ENCODE measurements at places on chromosomes 1 and 21.

DNA sequence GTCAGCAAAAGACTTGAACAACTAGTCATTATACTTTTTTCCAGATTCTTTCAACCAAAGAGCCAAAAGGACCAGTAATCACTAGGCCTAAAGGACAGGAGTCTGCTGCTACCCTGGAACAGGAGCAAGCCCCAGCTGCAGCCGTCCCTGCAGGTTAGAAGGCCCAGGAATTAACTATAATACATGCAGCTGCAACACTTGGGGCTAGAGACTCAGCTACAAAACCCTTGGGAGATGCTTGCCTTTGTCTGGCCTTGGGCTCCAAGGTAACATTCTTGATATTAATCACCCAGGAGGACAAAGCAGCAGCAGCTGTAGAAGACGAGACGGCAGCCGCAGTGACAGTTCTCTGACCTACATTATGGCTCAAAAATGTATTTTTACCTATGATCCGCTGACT, 841.2 kb upstream of the ADGRL4 start:
- DNase-seq: no peak

DNA sequence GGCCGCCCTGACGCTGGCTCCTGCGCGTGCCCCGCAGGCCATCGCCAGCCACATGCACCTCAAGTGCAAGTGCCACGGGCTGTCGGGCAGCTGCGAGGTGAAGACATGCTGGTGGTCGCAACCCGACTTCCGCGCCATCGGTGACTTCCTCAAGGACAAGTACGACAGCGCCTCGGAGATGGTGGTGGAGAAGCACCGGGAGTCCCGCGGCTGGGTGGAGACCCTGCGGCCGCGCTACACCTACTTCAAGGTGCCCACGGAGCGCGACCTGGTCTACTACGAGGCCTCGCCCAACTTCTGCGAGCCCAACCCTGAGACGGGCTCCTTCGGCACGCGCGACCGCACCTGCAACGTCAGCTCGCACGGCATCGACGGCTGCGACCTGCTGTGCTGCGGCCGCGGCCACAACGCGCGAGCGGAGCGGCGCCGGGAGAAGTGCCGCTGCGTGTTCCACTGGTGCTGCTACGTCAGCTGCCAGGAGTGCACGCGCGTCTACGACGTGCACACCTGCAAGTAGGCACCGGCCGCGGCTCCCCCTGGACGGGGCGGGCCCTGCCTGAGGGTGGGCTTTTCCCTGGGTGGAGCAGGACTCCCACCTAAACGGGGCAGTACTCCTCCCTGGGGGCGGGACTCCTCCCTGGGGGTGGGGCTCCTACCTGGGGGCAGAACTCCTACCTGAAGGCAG, 23.4 kb upstream of the ARF1 start:
- DNase-seq: no peak

DNA sequence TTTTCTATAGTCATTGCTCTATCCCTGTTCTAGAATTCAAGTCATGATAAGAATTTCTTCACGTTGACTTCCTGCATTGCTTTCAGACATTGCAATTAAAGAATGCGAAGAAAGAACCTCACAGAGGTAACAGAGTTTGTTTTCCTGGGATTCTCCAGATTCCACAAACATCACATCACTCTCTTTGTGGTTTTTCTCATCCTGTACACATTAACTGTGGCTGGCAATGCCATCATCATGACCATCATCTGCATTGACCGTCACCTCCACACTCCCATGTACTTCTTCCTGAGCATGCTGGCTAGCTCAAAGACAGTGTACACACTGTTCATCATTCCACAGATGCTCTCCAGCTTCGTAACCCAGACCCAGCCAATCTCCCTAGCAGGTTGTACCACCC, 10.6 kb downstream of the APCS start:
- DNase-seq: no peak

DNA sequence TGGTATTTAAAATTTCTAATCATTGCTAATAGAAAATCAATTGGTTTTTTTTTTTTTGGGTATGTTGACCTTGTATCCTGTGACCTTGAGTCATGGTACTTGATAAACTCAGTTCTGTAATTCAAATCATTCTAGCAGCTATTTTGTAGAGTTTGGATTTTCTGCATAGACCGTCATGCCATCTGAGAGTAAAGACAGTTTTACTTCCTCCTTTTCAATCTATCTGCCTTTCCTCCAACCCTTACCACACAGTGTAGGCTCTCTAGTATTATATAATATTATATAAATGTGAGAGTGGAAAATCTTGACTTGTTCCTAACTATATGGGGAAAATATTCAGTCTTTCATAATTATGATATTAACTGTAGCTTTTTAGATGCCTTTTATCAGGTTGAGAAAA, 7.0 kb downstream of the TDRD5 start:
- DNase-seq: no peak

DNA sequence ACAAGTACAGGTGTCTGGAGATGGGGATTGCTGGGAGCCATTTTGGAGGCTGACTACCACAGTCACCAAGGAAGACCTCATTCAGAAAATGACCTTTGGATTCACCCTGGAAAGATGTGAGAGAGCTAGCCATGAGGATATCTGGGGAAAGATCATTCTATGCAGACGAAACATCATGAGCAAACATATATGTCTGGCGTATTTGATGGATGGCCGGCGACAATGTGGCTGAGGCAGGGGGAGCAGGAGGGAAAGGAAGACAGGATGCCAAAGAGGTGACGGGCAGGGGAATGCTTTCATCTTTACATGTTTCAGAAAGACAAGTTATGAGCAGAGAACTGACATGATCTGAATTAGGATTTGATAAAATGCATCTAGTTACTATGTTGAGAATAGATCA, 61.5 kb upstream of the SOX13 start:
- no peak for DNase-seq

DNA sequence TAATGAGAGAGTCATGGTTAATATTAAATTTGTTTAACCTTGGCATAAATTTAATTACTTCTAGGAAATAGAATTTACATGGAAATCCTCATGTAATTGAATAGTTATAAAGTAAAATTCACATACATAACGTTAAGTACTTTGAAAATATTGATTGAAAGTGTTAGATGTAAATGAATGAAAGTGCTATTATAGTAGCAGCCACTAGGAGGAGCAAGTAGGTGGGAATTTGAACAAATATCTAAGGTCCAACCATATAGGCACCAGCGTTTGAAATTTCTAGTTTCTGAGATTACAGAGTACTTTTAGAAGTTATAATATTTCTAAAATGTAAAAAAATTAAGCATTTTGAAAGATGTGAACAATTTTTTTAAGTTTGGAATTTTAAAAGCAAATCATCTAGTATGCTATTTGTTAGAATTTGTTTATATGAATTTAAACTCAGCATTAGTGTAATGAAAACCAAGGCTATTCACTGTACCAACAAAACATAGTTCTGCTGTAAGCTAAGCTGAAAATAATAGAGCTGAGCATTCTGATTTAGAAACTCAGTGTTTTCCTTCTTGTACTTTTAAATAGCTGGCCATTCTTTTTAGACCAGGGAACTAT, 3.3 kb downstream of the B3GALT2 start:
- no peak for DNase-seq

GRCh38 chr1:41758904-41759548, 159.7 kb downstream of the HIVEP3 start:
- DNase-seq: no peak

DNA sequence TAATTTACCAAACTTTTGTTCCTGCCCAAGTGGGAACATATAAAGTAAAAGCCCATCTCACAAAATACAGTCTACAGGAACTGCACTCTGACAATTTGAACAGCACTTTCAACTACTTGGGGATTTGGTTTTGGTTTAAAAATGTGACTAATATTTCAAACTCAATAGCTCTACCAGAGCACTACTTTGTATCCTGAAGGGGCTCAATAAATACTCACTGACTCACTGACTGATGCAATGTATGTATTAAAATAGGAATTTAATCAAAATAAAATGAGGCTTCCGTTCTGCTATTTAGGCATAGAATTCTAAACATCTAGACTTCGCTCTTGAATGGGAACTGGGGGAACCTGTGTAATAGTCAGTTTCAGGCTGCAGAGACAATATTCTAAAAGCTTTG, 21.9 kb downstream of the EFCAB14 start:
- no peak for DNase-seq

DNA sequence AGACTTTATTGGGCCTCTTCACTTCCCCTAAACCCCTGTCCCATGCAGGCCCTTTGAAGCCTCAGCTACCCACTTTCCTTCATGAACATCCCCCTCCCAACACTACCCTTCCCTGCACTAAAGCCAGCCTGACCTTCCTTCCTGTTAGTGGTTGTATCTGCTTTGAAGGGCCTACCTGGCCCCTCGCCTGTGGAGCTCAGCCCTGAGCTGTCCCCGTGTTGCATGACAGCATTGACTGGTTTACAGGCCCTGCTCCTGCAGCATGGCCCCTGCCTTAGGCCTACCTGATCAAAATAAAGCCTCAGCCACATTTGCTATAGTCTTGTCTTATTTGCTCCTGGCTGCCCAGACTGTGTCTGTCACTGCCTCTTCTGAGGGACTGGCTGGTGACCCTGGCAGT, 5.5 kb downstream of the GSTM4 start:
- DNase-seq: no peak

- no peak for DNase-seq
Observed at GRCh38 chr1:84271441-84272151, 29.9 kb upstream of the SAMD13 start.

DNA sequence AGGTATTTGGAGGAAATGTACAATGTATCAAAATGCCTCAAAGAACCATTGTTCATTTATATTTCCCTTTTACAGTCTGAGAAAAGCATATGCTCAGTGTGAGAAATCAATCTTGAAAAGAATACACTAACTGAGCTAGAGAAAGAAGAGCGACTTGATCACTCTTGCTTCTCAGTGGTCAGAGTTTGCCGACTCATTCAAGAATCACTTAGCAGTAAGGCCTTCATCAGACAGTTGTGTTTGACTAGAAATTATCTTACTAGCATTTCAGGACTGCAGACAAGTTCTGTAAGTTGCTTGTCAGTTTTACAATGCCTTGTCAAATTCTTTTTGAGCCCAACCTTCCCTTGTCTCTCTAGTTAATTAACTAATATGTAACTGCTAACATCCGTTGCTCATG, 12.9 kb downstream of the RGS18 start:
- DNase-seq: no peak

GRCh38 chr21:29091033-29091432, 17.6 kb upstream of the CCT8 start:
- no peak for DNase-seq

GRCh38 chr1:111619635-111620440, at the start of gene RAP1A:
Gene RAP1A, plus strand, starts transcription at chr1:111619789. Its CDS starts 71,572 bp downstream, at chr1:111691361.
- DNase-seq: peak; percentile 94
